Naive thymus-derived CD8-positive, alpha-beta T cell (primary cell): ENCODE measurements at places on chromosomes 11 and 22. TPM values are rescaled to one million over a fixed set of nuclear protein-coding genes. Genes with fewer than 3 reads are reported as not detected.

NXPE4 gene
- polyA plus RNA-seq, result not detected

CWF19L2 gene
- 6.7 TPM for polyA plus RNA-seq

SART1 gene
- polyA plus RNA-seq, result 57.3 TPM

TCN2 gene
- 0.20 TPM for polyA plus RNA-seq

NELL1 gene
- polyA plus RNA-seq, result not detected

XKR3 gene
- polyA plus RNA-seq, result not detected

SMC1B gene
- polyA plus RNA-seq, result not detected

DNA sequence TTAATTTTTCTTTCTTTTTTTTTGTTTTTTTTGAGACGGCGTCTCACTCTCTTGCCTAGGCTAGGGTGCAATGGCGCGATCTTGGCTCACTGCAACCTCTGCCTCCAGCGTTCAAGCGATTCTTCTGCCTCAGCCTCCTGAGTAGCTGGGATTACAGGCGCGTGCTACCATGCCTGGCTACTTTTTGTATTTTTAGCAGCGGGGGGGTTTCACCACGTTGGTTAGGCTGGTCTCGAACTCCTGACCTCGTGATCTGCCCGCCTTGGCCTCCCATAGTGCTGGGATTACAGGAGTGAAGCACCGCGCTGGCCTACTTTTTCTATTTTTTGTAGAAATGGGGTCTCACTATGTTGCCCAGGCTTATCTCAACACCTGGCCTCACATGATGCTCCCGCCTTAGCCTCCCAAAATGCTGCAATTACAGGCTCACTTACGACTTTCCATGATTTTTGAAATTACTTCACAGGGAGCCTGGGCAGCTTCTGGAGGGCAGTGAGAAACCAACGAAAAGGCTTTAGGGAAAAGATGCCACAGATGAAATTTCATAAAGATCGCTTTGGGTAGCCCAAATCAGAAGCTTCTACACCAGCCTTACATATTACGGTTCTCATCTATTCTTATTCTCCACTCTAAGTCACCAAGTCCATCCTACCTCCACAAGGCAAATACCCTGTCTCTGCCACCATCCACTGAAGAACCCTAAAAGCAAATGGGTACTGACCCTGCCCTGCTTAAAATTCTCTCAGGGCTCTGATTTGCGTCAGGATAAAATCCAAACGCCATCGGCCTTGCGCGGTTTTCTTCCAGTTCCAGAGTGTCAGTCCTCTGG lies 866 bp upstream of the RRM1 start:
- DNase-seq, result no peak

GRCh38 chr11:119684361-119685110 lies 44.5 kb downstream of the NECTIN1 start:
- DNase-seq, result no peak

DNA sequence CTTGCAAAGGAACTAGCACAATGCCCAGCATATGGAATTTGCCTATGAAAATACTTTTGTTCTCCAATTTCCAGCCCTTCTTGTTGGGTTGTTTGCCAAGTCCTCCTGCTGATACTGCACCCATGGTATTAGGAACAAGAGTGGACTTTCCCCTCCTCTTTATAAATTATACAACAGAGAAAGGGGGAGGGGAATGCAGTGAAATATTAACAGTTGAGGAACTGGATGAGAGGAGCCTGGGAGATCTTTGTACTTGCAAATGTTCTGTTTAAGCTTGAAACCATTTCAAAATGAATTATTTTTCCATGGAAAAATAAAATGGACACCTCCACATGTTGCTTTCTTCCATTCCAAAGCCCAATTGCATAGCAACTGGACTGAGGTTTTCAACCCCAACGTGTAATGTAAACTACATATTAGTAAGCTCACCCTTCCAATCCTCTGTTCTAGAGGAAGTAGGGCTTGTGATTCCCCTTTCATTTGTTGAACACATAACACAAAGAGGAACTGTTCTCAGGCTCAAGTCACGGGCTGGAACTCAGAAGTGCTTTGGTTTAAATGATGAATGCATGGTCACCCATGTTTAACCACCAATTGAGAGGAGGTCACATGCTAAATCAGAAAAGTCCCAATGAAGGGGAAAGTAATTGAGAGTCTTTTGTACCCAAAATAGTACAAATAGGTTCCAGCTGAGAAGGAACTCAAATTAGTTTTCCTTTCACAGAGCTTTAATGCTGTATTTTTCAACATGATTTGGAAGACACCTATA lies 66.2 kb upstream of the ZC3H12C start:
- DNase-seq, result no peak

DNA sequence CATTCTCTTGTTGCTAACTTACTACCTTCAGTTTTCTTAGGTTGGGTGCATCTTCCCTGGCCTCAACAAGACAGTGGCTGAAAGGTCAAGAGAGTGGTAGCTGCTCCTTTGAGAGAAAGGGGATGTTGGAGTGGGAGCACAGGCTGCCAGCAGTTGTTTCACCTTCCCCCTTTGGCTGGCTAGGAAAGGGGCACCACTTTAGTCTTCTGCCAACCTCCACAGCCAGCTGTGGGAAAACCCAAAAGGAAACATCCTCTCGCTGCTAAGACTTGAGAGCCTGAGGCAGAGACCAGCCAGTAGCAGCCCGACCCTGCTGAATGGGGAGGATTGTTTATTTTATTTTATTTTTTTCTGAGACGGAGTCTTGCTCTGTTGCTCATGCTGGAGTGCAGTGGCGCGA lies 34.4 kb downstream of the MARK2 start:
- no peak for DNase-seq

- no peak for DNase-seq
These were observed 124.8 kb upstream of the NECTIN1 start for GRCh38 chr11:119853581-119854360.

DNA sequence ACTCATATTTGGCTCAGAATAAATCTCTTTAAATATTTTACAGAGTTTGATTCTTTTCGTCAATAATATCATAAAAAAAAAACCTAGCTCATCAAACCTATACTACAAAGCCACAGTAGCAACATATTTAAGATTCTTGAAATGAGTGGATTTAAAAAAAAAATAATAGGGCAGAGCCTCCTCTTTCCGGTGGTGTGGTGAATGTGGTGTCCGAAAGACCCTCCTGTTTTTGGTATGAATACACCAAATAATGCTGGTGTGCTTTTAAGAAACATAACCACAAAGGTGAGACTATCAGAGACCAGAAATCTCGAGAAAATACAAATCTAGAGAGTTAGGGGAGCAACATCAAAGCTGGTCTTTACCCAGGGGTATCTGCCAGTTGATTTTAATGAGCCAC lies 342.6 kb downstream of the TBC1D22A start:
- no peak for DNase-seq

DNA sequence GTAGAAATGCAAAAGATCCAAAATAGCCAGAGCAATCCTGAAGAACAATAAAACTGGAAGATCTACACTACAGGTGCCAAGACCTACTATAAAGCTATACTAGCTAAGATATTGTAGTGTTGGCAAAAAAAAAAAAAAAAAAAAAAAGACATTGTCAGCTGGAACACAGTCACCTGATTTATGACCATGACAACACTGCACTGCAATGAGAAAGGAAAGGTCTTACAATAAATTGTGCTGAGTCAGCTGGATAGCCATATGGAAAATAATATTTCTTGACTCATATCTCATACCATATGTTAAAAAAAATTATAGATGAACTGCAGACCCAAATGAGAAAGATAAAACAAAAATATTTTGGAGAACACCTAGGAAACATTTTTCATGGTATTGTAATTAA lies 3.1 kb upstream of the PANX3 start:
- no peak for DNase-seq

DNA sequence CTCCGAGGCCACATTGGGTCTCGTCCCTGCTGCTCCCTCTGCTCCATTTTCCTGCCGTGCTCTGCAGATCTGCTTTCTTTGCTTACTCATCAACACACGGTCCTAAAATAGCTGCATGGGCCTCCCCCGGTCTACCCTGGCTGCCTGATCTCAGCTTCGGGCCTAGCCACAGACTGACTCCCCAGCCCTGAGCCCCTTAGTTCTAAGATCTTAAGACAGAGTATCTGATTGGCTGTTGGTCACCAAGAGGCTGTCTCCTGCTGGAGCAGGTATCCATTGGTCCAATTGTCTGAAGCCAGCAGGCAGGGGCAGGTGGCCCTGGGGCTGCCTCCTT lies 53.7 kb upstream of the NECTIN1 start:
- no peak for DNase-seq

DNA sequence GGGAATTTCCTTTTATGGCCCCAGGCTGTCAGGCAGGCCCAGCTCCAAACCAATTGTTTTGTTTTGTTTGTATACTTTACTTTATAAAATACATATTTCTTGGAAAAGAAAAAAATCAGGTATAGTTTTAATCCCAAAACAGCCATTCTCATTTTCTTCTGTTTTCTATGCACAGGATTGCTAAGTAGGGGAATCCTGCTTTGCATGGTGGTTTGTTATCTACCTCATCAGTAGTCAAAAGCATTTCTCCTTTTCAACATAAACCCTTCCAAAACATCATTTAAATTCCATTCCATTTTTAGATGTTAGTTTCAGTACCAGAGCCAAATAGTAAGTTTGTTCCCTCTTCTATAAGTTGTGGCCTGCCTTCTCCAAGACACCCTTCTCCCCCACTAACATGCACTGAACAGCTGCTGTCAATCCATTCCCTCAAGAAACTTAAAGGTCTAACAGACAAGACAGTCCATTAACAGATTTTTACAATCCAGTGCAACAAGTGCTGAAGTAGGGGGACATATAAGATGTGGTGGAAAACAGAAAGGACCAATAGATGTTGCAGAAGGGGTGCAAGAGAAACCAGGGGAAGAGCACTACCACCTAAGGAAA lies 3.7 kb downstream of the ILK start:
- no peak for DNase-seq

- no peak for DNase-seq
These were observed 83.3 kb upstream of the PICALM start for GRCh38 chr11:86152006-86152862.

DNA sequence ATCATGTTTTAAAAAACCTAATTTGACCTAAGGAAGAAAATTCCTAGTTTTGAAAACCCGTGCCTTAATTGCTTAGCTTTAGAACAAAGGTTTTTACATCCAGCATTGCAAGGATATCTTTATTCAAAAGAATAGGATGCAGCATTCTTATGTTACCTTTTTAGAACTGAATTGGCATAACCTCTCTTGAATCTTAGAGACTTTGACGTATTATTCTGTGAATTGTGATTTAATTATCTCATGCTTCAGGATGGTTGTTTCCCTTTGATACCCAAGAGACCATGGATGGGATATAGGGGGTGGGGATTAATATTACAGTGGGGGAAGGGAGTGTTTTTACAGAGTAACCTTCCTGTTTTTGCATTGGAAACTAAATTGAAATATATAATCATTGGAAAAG lies 49.4 kb downstream of the ARHGEF12 start:
- no peak for DNase-seq

- DNase-seq, result no peak
These were observed 28.5 kb downstream of the DCDC1 start for GRCh38 chr11:31340903-31341572.

GRCh38 chr11:109993786-109994185 lies 99.4 kb upstream of the ZC3H12C start:
- no peak for DNase-seq

DNA sequence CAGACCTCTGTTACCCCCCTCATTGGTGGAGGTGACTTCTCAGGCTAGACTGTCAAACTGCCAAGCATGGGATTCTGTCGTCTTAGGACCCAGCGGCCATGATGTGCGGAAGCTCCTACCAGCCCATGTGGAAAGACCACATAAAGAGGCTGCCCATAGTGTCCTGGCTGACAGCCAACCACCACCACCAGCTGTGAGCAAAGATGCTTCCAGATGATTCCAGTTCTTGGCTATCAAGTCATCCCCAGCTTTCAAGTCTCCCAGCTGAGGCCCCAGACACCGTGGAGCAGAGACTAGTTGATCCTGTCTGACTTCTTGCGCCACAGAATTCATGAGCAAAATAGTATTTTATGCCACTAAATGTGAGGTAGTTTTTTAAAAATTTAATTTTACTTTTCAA lies 32.9 kb downstream of the SCUBE1 start:
- no peak for DNase-seq

DNA sequence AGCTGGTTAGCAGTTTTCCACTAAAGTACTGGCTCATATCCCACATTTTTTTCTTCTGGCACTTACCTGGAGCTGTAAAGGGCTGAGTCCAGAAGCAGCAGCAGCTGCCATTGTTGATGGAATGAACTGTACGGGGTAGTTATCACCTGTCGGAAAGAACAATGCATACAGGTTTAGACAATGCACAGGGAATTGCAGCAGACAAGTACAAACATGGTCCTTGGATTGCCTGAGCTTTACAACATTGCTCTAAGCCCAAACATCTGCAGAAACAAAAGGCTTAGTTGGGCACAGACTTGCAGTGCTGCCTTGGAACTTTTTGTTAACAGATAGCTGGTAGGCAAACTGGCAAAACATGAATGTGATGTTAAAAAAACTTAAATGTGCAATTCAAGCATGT lies 258.8 kb downstream of the SOX6 start:
- DNase-seq, result no peak

- DNase-seq, result no peak
These were observed 31.4 kb upstream of the AQP11 start for GRCh38 chr11:77558380-77558779.

- no peak for DNase-seq
These were observed 63.3 kb downstream of the ADAMTS15 start for GRCh38 chr11:130511765-130512164.
